ENCODE measurements at places on chromosomes 4 and X.
A peak's percentile ranks its signal among the peaks of the same experiment; 100 is the strongest.

- no peak for DNase-seq
Observed at GRCh38 chrX:128619490-128619889, 567.3 kb upstream of the ACTRT1 start.

DNA sequence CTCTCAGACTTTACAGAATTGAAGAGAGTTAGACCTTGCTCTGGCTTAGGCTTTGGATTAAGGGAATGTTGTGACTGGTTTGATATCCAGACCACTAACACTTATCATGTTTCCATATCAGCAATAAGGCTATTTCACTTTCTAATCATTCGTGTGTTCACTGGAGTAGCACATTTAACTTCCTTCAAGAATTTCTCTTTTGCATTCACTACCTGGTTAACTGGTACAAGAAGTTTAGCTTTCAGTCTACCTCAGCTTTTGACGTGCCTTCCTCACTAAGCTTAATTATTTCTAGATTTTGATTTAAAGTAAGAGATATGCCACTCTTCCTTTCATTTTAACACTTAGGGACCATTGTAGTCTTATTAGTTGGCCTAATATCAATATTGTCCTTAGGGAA, 62.6 kb downstream of the CASP6 start:
- no peak for DNase-seq

GRCh38 chrX:15142084-15142715, 127.7 kb downstream of the ASB9 start:
- no peak for DNase-seq

DNA sequence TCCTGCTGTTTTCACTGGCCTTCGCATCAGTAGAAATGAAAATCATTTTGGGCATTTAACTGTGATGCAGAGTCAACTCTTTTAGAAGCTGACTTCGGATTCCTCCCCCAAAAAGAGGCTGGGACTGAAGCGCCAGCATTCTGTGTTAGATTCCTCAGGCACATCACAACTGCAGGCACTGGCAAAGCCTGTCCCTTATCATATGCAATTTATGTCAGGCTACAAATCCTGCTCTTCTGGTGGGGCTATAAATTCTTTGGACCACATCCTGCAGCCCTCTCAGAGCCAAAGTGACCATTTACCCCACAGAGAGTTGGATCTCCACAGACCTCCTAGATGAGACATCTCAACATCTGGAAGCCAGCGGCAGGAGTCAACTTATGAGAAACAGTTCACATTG, 138.4 kb downstream of the CBR4 start:
- no peak for DNase-seq

- DNase-seq, result no peak
Observed at GRCh38 chr4:87258677-87259076, 38.3 kb upstream of the KLHL8 start.

GRCh38 chr4:164997941-164998340, 20.5 kb upstream of the TRIM61 start:
- DNase-seq, result no peak

DNA sequence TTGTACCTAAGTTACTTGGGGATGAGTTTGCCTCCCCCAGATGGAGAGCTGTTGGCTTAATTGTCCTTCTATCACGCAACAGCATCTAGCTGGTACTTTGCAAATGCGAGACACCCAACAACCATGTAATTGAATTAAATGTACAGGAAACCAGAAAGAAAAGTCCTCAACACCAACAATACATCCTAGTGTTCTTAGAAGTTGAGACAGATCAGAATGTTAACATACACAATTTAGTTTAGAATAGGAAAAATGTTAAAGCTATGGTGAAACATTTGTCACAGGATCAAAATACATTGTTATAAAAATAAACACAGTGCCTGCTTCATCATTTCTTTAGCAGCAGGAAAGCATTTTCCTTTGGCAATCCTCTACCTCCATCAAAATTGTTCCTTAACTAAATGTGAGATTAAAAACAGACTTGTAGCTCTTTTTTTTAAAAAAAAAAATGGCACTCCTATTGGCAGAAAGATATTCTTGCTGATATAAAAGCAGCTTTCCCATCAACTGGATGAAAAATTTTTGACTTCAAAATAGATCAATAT, 163.1 kb upstream of the MID1 start:
- DNase-seq, result no peak

GRCh38 chr4:10345381-10345784, 111.8 kb downstream of the ZNF518B start:
- DNase-seq, result no peak

DNA sequence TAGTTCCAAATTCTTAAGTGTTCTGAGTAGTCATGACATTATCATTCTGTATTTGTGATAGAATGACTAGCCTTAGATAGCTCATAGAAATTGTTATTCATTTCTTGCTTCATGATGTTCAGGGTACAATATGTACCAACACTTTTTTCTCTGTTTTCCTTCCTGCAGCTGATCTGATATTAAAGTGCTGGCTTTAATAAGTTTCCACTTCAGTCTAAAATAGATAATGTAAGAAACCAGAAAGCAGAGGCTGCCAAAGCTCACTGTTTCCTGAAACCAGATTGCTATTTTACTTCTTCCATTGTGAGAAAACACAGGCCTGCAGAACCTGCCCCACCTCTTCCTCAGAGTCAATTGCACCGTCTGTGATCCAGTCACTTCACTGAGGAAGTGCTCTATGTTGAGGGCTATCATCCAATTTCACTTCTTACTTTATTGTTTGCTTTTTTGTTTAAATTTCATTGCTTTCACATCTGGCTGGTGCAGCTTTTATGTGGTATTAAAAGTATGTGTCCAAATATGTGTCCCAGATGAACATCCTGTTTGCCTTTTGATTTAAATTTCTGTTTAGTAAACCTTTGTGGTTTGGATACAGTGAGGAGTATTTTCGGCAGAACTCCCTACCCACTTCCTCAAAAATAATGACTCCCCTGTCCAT, 652.1 kb downstream of the ANKRD50 start:
- peak; percentile 7 for DNase-seq

DNA sequence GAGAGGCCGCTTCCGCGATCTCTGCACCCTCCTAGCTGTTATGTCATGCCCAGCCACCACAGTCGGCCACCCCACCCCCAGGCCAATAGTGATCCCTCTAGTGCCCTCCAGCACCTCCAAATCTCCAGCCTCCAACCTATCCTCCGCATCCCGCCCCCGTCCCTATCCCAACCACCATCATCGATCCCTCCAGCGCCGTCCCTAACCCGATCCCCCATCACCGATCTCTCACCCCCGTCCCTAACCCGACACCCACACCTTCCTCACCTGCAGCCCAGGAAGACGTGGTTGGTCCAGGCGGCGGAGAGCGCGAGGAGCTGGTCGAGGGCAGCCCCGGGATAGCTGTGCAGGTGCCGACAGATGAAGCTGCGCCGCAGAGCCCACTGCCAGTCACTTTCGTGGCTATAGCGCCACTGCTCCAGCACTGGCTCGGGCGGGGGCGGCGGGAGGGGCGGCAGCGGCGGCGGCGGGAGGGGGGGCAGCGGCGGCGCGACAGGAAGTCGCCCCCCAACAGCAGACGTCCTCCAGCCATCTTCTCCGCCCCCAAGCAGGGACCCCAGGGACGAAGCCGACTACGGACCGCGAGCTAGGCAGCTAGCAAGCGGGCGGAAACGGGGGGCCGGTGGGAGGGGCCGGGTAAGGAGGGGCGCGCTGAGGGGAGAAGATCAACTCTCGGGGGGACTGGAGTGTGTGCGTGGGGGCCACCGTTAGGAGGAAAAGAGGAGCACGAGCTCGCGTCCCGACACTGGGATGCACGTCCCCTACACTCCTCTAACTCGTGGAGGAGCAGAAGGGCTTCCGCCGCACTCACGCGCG, 552 bp downstream of the NKRF start:
- peak; percentile 67 for DNase-seq

- no peak for DNase-seq
Observed at GRCh38 chr4:150178161-150178560, 99.9 kb downstream of the DCLK2 start.

GRCh38 chrX:9071031-9071650, 37.2 kb upstream of the FAM9B start:
- no peak for DNase-seq

GRCh38 chr4:24705016-24705753, 90.2 kb upstream of the SOD3 start:
- no peak for DNase-seq

- DNase-seq, result no peak
Observed at GRCh38 chrX:3379111-3379510, 32.7 kb upstream of the MXRA5 start.

- peak; percentile 84 for DNase-seq
Observed at GRCh38 chr4:76305971-76306881, at the start of gene STBD1. STBD1 (plus strand) TSS chr4:76306733; CDS start chr4:76306770, 37 bp downstream.

GRCh38 chr4:123893011-123893981, 496.7 kb downstream of the SPRY1 start:
- no peak for DNase-seq

- DNase-seq, result peak; percentile 10
Observed at GRCh38 chrX:150456466-150456865, 93.3 kb downstream of the MAMLD1 start.

DNA sequence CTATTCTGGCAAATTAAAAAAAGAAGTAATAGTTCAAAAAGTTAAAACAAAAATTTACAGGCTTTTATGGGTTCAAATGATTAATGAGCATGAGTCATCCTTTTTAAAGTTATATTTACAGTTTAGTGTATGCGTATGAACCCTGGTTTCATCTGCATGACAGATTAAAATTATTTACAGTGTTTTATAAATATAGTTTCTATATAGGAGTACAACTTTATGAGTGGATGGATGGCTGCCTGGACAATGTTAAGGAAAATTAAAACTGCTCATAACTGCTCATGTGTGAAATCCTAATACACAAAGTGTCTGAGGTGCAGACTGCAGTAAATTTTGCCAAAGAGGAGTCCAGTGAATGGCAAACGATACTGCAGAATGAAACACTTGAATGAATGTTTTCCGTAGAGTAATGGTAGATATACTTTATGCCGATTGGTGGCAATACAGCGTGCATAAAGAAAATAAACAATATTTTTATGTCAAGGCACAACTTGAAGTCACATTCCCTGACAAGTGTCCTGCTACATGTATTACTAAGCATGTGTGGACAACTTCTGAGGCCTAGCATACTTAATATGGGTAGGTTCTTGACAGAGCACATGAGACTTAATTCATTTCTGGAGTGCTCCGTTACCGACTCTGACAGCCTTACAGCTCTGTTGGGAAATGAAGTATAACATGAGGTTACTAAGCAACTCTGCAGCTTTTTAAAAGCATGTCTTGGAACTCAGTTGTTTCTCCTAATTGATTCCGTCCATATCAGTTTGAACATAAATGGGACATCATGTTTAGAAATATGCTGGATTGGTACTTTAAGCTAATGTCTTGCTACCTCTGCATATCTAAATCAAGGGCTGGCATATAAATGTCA, 985.6 kb upstream of the PCDH7 start:
- no peak for DNase-seq

- DNase-seq, result no peak
Observed at GRCh38 chr4:102511830-102512605, 10.9 kb downstream of the NFKB1 start.

Data from DMS53 (cell line).